ENCODE measurements at places on chromosomes 2 and 18. TPM values are rescaled to one million over a fixed set of nuclear protein-coding genes. Genes with fewer than 3 reads are reported as not detected.

DNA sequence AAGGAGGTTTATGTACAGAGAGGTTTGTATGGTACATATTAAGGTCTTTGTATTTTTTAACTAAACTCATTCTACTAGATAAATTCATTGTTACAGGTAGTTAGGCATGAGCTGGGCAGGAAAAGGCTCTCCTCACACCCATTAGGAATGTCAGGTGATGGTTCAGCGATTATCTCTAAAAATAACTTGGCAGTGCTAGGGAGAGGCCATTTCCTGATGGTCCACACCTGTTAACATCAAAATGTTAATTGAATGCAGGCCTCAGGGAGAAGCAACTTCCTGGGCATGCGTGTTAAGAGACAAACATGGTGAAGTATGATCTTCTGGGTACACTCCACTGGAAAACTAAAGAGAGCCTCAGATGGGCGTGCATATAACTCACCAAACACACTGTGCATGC lies 73.6 kb downstream of the ARL6IP6 start:
- no peak for DNase-seq

- DNase-seq: no peak
These were observed 33.1 kb downstream of the NGEF start for GRCh38 chr2:232979871-232980461.

Gene TBC1D8
- polyA plus RNA-seq: 0.17 TPM

DNA sequence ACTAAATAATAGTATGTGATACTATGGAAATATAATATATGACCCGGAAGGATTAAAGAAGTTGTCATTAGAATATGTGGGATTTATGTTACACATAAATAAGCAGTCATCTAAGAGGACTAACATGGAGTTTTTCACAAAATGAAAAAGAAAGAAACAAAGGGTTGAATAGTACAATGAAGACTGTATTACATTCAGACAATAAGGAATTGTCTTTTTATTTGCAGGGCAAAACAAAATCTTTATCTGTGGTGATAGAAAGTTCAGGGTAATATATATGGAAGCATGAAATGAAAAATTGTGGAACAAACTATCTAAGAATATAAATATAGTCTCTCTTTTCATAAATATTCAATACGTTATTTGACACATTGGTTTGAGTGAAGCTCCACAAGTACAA lies 5.8 kb downstream of the ERMN start:
- no peak for DNase-seq

- no peak for DNase-seq
These were observed 19.3 kb downstream of the SPRED2 start for GRCh38 chr2:65413106-65413505.

Gene ALPP
- not detected for polyA plus RNA-seq

Gene ST8SIA5
- polyA plus RNA-seq: not detected

DNA sequence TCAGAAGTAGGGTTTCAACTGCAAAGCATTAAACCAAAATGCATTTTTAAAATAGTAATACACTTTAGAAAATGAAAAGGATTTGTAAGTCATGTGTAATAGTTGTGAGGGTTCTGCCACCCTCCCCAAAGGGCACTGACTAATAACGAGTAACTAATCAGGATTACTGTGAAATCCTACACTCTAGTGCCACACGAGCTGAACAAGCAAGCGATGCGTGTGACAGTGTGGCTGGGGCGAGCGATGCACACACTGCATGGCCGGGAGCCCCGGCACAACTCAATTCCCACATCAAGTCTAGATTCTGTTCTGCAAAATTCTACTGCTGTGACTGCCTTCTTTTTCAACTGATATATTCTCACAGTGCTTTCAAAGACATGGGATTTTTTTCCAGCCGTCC lies 156.4 kb downstream of the SEPTIN10 start:
- no peak for DNase-seq

DNA sequence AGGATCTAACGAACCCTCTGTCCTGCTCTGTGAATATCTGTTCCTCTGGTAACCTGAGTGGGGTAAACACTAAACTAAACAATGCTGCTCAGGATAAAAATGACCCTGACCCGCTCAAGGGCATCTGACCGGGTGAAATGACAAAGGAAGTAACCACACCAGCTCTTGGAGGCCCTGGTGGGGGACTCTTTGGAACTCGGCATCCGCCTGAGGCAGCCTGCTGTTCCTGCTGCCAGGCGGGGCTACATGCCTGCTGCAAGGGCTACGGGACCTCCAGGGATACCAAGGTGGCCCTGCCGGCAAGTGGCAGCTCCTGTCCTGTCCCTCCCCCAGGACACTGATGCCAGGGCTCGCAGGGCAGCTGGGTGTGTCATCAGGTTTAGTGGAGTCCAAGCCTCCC lies 273.3 kb downstream of the HDAC4 start:
- no peak for DNase-seq

Gene DES
- not detected for polyA plus RNA-seq

- no peak for DNase-seq
These were observed 30.6 kb downstream of the CHCHD5 start for GRCh38 chr2:112615051-112615450.

DNA sequence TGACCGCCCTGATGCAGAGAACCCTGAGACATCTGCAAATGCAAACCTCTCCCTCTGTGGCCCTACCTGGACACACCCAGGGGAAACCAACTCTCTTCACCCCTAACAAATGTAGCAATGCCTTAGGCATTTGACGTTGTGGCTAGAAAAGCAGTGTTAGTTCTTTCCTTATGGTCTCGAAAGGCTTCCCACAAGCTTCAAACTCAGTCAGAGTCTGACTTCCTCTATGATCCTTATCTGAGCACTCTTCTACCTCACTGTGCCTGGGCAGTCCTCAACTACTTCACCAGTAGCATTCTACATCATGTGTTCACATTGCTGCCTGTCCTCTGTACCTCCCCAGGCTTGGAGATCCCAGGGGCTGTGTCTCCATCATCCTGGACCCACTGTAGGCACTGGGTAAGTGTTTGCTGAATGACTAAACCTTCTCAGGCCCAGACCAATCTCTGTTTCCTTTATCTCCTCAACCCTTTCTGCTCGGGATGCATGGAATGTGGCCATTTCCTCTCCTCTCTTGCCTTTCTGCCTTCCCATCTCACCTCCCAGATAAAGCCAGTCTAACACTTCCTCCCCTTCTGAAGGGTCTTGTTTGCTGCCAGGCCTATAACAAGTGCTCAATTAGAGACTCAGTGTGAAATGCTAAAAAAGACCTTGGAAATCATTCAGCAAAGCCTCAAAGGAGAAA lies 91.7 kb upstream of the ACAA2 start:
- DNase-seq: no peak

Gene SERPINB3
- not detected for polyA plus RNA-seq

DNA sequence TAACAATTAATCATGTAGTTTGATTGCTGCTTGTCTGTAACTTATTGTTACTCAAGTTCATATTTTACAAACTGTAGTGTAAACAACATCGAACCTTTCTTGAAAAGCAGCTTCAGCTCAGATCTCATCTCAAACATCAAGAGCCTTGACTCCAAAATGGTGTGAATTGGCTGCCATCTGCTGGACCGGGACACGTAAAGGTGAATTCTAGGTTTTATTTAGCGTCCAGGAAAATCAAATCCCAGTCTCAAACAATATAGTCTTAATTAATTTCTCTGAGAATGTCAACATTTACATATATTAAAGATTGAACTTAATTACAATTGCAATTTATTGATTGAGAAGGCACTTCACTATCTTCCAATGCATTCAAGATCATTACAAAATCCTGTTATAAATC lies 453.0 kb downstream of the GALR1 start:
- DNase-seq: peak; percentile 4
